ENCODE measurements at places on chromosomes 7 and 10. TPM values are rescaled to one million over a fixed set of nuclear protein-coding genes. Genes with fewer than 3 reads are reported as not detected.
A peak's percentile ranks its signal among the peaks of the same experiment; 100 is the strongest.

DNA sequence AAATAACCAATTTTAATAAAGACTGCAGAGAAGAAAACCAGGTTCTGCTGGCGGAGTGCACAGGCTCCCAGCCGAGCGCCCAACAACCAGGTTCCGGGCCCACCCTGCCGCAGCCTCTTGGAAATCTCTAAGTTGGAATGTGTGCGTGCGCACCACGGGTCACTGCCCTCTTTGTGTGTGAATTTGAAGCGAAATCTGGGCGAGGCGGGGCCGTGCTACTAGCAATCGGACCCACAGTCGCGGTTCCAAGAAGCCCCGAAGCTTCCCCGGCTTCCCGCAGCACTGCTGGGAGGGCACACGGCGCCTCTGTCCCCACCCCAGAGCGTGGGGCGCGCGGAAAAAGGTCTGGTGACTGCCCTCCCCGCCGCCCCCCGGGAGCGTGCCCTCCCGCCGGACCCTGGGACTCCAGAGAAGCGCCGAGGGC is 666 bp upstream of the MAP3K8 start:
- peak; percentile 50 for DNase-seq

DNA sequence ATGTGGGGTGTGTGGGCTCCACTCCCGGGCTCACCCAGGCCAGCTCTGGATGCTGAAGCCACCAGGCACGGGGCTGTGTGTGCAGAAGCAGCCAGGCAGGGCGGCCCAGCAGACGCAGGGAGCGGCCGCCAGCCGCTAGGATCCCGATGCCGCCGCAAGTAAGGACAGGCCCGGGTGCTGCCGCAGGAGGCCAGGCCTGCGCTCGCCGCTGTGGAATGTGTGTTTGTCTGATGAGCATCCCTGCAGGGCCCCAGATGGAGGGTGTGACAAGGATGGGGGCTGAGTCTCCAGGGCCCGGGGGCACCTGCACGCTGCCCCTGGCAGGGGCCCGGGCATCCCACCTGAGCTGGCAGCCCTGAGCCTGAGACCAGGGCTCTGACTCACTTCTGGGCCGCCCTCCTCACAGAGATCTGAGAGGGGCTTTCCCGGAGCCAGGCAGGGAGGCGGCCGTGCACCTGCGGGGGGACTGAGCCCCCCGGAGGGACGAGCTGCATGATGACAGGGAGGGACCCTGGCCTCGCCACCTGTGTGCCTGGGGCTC is 101.5 kb downstream of the FOXL3 start:
- DNase-seq: no peak

SPDYE5 gene
- total RNA-seq: not detected

NME8 gene
- total RNA-seq: not detected

ATOH7 gene
- not detected for total RNA-seq

PDE6C gene
- not detected for total RNA-seq

GPR26 gene
- total RNA-seq: not detected

DNA sequence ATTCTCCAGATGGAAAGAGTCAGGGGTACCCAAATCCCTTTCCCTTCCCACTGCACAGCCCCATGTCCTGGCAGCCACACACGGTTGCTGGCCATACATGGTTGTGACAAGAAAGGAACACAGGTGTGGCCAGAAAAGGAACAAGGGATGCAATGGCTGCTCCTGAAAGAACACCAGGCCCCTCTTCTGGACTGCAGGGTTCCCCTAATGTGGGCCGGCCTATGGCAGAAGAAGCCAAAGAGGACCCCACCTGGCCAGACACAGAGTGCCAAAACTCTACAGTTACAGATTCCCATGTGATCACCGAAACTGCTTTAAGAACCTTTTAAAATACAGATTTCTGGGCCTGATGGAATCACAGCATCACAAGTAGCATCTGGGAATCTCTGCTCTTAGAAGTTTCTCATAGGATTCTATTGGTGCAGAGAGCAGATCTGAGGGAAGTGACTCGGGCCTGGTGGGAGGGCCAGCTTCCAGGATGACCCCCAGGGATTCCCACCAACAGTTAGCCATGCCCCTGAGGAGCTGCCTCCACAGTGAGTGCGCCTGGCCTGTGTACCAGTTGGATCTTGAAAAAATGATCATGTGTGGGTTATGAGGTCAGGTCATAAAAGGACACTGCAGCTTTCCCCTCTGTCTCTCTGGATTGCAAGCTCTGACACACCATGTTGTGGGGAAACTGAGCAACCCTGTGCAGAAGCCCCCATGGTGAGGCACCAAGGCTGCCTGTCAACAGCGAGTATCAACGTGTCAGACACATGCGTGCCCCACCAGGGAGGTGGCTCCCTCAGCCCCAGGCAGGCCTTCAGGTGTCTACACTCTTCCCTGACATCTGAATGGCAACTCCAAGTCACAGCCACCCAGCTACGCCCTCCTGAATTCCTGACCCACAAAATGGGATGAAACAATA is 89.6 kb upstream of the LANCL2 start:
- no peak for DNase-seq

Data from HFFc6 (cell line).